ENCODE measurements at places on chromosomes 2 and 18.
A peak's percentile ranks its signal among the peaks of the same experiment; 100 is the strongest.

DNA sequence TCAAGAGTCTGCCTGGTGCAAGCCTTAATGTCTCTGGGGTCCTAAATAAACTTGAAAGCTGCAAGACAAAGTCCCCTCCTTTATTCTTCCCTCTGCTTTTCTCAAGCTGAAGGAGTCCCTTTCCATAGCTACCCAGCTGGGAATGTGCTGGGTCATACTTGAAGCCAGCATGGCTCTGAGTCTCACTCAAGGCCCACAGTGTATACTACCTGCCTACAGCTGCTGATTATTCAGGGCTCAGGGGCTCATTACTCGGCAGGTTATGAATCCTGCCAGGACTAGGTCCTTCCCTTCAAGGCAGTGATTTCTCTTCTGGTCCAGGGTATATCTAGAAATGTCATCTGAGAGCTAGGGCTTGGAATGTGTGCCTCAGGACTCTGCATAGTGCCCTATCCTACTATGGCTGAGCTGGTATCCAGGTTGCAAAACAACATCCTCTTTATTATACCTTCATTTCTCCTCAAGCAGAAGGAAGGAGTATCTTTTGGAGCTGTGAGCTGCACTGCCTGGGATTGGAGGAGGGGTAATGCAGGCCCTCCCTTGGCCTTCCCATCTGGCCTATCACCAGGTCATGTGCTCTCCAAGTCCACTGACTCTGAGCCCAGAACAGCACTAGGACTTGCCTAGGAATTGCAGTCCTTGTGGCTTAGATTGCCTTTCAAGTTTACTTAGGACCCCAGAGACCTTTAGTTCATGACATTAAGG, 22.3 kb downstream of the IL1RN start:
- DNase-seq, result no peak

DNA sequence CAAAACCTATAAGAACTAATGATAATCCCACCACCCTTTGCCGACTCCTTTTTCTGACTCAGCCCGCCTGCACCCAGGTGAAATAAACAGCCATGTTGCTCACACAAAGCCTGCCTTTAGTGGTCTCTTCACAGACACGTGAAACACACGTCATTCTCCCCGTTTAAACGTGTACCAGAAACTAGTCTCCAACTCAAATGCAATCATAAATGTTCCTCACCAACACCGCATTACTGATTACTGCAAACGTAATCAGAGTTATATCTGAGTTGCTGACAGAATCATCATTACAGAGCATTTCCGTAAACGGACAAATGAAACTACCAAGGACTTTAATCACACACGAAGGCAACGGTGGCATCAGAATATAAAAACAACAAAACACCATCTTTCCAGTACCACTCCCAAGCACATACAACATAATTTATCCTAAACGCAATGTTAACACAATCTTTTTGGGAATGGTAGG, 1.9 kb downstream of the CLK1 start:
- peak; percentile 80 for DNase-seq

DNA sequence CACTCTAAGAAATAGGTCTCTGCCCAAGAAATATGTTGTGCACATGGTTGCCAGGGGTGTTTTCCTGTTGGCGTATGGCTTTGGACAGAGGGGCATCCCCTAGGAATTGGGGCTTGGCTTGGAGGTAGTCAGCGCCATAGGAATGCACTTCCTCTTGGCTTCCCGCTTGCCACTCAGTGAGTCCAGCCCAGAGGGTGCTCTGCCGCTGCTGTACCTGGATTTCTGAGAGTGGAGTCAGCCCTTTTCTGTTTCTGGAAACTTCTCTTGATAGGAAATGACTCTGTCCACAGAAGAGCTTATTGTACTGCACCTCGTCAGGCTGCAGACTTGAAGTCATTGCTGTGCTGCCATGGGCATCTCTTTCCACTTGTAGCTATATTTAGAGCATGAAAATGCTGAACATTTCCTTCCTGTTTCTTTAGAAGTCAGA, 116.7 kb upstream of the MGAT5 start:
- peak; percentile 63 for DNase-seq

- DNase-seq, result no peak
Measured at GRCh38 chr2:205969584-205969983, 116.4 kb downstream of the INO80D start.

GRCh38 chr2:190792956-190793888, 87.4 kb upstream of the GLS start:
- DNase-seq, result no peak

DNA sequence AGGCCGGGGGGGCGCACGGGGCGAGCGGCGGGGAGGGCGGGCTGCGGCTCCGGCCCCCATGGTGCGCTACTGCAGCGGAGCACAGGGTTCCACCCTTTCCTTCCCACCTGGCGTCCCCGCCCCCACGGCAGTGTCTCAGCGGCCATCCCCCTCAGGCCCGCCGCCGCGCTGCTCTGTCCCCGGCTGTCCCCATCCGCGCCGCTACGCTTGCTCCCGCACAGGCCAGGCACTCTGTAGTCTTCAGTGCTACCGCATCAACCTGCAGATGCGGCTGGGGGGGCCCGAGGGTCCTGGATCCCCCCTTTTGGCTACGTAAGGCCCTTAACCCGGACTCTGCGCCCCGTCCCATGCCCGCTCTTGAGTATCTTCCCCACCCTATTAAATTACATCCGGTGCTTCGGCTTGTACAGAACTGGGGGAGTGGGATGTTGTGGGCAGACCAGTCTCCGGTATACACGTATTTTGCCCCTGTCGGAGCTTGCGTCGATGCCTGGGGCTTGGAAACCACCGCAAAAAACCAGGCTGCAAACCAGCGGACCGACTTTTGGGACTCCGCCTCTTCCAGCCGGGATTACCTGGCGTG, 598 bp upstream of the WBP1 start:
- no peak for DNase-seq

- no peak for DNase-seq
Measured at GRCh38 chr2:238948765-238949641, 101.1 kb downstream of the TWIST2 start.

- no peak for DNase-seq
Measured at GRCh38 chr18:61187971-61188370, 145.3 kb upstream of the CDH20 start.

GRCh38 chr2:175648577-175649063, 353.4 kb downstream of the LNPK start:
- no peak for DNase-seq

DNA sequence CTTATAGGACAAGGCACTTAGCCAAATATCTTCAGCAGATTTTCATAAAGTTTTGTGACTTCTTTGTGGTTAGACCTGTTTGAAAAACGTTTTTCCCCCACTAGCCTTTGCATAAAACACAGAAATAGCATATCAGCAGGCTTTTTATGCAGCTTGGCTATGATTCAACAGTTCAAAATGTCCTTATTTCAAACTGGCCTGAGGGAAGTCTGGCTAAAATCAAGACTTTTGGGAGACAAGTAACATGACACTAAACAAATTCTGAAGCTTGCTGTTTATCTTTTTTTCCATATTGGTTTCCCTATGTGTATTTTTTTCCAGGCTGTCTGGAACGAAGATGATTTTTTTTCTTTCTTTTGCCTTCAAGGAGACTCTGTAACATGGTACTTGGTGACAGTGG, 95.1 kb upstream of the L3MBTL4 start:
- DNase-seq, result peak; percentile 48

- DNase-seq, result peak; percentile 43
Measured at GRCh38 chr18:8685141-8685913, 20.0 kb upstream of the MTCL1 start.

GRCh38 chr18:27298214-27298804, 113.2 kb upstream of the CHST9 start:
- no peak for DNase-seq

DNA sequence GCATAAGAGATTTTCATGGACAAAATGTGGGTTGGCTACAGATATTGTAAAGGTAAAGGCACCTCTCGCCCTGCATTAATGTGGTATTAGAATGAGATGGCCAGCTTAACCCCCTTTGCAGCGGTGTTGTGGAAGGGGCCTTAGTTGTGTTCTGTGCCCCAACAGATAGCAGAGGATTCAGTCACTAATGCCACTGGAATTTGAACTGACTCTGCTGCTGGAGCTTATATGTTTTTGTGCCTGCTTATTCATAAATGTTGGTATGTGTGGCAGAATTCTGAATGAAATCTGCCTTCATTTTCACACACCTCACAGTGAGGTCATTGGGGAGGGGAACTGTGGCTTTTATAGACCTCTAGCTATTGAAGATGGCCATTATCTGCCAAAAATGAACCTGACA, 90.7 kb upstream of the ITGA6 start:
- DNase-seq, result no peak

GRCh38 chr2:28568036-28568435, 72.2 kb downstream of the PLB1 start:
- DNase-seq, result no peak

DNA sequence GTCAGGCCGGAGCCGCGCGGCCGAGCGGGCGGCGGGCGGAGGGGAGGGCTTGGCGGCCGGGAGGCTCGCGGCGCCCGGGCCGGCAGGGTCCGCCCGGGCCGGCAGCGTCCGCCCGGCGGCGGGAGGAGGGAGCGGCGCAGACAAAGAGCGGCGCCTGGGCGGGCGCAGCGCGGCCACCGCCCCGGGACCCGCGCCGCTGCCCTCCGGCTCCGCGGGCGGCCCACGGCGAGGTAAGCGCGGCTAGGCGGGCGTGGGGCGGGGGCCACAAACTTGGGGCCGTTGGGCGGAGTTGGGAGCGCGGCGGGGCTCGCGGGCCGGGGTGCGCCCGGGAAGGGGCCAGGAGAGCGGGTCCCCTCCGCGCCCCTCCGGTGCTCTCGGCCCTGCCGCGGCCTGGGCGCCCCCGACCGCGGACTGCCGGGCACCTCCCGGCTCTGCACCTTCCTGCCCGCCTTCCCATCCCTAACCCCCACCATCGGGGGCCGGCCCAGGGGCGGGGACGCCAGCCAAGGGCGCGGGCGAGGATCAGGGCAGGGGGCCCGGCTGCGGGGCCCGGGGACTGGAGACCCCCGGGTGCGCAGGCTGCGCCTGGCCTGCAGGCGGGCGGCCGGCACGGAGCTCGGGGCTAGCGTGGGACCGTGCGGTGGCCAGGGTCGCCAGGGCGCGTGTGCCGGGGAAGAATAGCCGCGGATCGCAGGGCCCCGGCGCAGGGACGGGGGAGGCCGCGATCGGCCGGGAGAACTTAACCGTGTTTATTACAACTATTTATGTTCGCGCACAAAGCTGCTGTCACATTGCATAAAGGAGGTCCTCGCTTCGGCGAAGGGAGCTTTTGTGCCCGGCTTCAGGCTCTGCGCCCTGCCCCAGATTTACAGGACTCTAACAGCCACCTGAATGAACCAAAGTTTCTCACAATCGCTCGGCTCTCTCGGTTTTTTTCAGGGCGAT, at the start of gene NCK2:
TSS of gene NCK2 (plus strand) at position 4 of the 945 bp plus-strand sequence. CDS start 110,152 bp downstream, outside the sequence.
- DNase-seq, result peak; percentile 41

- DNase-seq, result peak; percentile 71
Measured at GRCh38 chr18:32441533-32441932, 29.1 kb downstream of the GAREM1 start.

- DNase-seq, result no peak
Measured at GRCh38 chr2:104025295-104025694, 828.6 kb upstream of the POU3F3 start.
